ENCODE measurements at places on chromosomes 4 and X.

DNA sequence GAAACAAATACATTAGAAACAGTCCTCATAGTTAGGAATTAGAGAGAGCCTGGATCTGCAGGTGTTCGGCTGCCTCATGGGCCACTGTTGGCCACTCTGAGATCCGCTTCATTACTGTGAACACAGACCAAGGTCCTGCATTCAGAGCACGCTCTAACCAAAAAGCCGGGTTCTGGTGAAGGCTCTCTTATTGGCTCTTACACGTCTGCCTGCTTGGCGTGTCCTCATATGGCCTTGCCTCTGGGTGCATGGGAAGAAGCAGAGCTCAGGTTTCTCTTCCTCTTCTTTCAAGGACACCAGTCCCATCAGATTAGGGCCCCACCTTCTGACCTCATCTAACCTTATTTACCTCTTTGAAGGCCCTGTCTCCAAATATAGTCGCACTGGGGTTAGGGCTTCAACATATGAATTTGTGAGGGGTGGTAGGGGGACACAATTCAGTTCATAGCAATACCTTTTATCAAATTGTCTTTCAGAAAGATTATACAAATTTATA lies 37.1 kb upstream of the ELF2 start:
- no peak for DNase-seq

DNA sequence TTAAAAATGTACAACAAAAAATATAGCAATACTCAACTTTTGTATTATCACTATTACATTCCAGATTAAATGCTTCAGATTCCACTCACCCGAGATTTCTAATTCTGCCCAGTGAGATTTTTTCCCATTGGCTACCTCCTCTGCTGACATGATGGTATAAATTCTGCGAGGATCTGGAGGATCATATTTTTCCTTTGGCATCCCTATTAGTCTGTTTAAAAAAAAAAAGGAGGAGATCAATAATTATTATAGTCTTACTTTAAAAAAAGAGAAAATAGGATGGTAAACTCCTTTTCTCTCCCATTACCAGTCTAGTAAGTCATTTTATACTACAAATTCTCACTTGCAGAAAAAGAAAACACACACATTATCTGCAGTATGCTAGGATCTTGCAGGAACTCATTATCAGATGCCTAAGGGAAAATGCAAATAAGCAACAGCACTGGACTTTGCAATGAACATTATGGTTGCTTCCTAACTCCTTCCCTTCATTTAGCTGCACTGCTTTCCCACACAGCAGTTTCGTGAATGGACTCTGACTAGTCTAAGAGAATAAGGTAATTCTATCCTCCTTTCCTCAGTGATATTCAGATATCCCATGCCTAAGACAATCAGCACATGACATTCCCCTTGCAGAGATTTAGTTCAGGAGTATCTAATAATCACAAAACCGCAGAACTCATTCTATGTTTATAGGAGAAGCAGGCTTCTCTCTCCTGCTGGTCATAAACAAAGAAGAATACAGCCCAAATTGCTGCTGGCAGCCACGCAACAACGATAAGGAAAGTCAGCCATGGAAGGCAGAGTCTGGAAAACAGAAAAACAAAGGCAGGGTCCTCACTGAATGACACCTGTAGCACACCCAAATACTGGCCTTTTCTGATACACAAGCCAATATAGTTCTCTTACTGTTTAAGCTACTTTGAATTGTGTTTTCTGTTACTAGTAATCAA lies 42.7 kb downstream of the CNOT6L start:
- no peak for DNase-seq

DNA sequence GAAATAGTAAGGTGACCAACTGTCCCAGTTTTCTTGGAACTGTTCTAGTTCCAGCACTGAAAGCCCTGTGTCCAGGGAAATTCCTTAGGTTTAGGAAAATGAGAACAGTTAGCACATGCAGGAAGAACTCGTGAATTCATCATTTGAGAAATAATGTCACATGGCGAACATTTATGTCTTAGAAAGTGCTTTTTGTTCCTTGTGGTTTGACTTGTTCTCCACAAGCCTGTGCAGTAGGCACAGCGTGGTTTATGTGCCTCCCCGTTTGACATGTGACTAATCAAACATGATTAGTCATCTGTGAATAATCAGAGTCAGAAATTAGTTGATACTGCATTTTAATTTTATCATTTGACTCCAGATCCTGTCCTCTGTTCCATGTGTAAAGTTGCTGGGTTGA lies 556.0 kb upstream of the CPEB2 start:
- DNase-seq, result no peak

DNA sequence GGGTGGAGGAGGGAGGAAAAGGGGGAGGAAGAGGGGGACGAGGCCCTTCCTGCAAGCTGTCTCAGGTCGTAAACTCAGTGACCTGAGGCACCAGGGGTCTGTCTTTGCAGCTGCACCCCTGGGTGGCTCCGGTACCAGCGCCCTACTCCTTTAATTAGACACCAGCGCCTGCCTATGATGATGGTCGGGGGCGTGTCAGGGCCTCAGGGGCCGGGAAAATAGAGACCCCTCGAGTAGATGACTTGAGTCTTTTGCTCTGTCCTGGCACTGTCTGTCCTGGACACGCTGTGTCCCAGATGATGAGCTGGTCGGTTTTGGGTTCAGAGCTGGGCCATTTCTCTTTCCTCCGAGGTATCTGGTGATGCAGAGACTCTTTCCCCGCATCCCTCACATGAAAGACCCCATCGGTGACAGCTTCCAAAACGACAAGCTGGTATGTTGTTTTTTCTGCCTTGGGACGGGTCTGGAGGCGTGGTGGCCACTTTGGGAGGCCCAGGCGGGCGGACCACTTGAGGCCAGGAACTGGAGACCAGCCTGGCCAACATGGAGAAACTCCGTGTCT lies 11.2 kb downstream of the SLC25A6 start:
- DNase-seq, result no peak

DNA sequence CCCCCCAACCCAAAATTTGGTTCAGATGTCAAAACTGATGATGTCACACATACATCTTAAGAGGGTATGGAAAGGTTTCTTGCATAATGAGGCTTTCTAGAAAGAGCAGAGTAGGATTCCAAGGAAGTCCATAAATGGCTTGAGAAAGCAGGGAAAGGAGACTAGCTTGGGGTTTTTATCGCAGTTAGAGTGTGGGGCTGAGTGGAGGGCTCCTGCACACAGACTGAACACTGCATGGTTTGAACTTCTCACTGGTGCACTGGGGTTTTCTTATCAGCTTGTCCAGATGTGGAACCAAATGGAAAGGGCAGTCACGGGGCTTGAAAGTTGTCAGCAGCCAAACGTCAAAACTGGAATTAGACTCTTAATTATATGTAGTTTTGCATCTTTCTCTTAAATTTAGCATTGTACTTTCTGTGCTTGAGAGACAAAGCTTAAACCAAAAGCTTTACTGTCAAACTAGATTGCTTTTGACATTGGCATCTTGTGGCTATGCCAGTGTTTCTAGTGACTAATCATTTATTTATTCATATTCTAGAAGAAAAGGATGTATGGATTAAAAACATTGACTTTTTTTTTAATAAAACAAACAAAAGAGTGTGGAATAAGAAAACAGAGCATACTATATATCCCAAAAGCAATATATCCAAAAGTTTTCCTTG lies 78.3 kb upstream of the STIM2 start:
- no peak for DNase-seq

DNA sequence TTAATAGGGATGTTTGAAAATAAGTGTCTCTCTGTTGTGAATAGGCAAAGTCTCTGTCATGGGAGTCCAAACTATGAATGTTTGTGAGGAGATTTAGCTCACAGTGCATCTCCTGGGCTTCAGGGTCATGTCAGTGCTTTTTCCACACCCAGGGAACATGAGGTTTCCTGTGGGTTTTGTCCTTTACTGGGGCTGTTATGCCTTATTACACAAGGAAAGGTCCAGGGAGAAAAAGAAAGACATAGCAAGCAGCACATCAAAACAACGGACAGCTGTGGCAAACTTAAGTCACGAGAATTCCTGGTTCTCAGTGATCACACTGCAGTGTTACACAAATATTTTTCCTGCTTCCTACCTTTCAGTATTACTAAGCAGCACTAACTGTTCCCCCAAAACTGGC lies 99.4 kb downstream of the MBNL3 start:
- DNase-seq, result no peak

- DNase-seq, result no peak
Observed at GRCh38 chr4:40059362-40059761, 2.7 kb downstream of the N4BP2 start.

DNA sequence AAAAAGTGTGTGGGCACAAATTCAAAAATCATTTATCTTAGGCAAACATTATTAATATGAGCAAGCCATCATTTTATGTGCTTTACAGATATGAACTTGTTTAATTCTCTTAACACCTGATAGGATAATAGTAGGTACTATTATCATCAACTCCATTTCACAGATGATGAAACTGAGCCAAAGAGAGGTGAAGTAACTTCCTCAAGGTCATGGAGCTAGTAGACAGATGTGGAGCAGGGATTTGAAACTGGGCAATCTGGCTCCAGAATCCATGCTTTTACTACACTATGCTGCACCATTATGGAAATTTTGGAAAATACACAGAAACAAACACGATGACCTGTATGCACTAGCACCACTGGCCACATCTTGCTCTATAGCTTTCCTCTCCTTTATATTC lies 1.0 kb upstream of the PIN4 start:
- no peak for DNase-seq

- no peak for DNase-seq
Observed at GRCh38 chr4:96073461-96073860, 233.6 kb downstream of the PDHA2 start.

DNA sequence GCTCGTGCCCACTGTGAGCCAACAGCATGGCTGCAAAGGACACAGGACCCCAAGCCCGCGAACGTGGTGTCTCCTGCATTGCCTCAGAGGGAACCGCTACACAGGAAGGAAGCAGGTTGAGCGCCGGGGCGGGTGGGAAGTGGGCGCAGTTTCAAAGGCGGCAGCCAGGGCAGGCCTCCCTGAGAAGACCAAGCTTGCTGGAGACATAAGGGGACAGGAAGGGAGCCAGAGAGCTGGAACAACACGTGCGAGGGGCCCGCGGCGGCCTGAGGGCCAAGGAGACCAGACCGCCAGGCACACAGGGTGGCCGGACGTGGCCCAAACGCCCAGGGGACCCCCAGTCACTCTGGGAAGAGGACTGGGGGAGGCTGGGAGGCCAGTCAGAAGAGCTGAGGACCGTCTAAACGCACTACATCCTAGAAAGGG lies 32.0 kb downstream of the CTBP1 start:
- DNase-seq, result peak; percentile 33

- DNase-seq, result no peak
Observed at GRCh38 chrX:33194876-33195433, 16.4 kb downstream of the DMD start.

GRCh38 chr4:19930742-19931141 lies 321.0 kb upstream of the SLIT2 start:
- DNase-seq, result no peak

GRCh38 chr4:79827283-79827682 lies 245.7 kb downstream of the ANTXR2 start:
- DNase-seq, result no peak

GRCh38 chr4:6416518-6417286 lies 55.7 kb downstream of the PPP2R2C start:
- no peak for DNase-seq

- no peak for DNase-seq
Observed at GRCh38 chr4:55183926-55184599, 58.7 kb upstream of the KDR start.

DNA sequence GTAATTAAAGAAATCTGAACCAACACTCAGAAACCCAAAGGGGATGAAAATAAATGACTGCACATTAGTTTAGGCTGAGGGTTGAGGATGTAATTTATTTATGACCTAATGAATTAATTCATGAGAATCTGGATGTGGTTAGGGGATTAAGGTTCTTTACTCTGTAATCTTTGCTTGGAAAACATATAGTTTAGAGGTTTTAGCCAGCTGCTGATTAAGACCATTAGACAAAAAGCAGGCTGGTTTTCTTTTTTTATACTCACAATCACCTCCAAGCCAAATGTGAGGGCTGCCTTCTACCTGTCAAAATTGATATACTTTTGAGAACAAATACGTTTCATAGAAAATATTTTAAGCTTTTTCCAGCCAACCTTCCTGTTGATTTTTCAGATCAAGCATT lies 2705.8 kb downstream of the PCDH7 start:
- no peak for DNase-seq

- no peak for DNase-seq
Observed at GRCh38 chr4:78156520-78156919, 99.4 kb downstream of the FRAS1 start.

- DNase-seq, result no peak
Observed at GRCh38 chr4:180058691-180059215, 2184.4 kb upstream of the TENM3 start.

- DNase-seq, result no peak
Observed at GRCh38 chrX:138923805-138924204, 212.3 kb upstream of the FGF13 start.

- no peak for DNase-seq
Observed at GRCh38 chr4:137213372-137214173, 318.7 kb downstream of the PCDH18 start.

GRCh38 chr4:59094505-59094904 lies 1984.3 kb upstream of the IGFBP7 start:
- DNase-seq, result no peak

GRCh38 chrX:14406225-14406624 lies 123.1 kb upstream of the GLRA2 start:
- DNase-seq, result no peak

DNA sequence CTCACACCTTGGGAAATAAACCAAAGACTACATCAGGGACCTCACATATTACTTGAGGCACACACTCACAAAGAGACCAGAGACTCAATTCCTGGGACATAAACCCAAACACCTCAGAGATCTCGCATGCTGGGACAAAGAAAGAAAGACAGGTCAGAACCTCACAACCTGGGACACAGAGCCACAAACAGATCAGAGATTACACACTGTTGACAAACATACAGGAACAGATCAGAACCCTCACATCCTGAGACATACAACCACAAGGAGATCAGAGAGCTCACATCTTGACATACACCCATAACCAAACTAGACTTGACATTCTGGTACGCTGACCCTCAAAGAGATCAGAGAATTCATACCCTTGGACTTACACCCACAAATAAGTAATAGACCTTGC lies 17.3 kb downstream of the SUV39H1 start:
- DNase-seq, result no peak

GRCh38 chrX:72159769-72160168 lies 21.8 kb upstream of the PIN4 start:
- DNase-seq, result no peak

GRCh38 chrX:38578167-38578566 lies 16.8 kb downstream of the TSPAN7 start:
- no peak for DNase-seq

DNA sequence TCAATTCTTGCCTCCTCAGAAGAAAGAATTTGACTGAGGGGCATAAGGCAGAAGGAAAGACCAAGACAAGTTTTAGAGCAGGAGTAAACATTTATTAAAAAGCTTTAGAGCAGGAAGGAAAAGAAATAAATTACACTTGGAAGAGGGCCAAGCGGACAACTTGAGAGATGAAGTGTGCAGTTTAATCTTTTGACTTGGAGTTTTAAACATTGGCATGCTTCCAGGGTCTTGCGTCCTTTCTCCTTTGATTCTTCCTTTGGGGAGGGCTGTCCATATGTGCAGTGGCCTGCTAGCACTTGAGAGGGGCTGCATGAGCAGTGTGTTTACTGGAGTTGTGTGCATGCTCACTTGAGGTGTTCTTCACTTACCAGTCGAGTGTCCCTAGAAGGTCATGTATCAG lies 275.8 kb upstream of the IL1RAPL1 start:
- no peak for DNase-seq
